NAMALWA (cell line): ENCODE measurements at places on chromosomes 11 and 22.

DNA sequence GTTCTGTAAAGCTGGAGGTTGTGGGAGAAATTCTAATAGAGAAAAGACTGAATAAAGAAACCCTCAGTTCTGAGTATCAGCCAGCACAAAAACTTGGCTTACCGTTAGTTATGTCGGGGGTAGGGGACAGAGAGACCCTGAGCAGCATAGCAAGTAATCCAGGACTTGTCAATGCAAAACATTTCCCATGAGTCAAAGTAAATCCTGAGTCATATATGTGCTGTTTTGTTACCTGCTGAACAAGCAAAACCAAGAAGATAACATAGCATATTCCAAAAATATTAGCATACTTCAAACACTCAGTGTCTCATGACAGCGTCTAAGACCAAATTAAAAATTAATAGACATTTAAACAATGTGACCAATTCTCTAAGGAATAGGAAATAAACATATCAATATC is 75.1 kb upstream of the LUZP2 start:
- no peak for DNase-seq

GRCh38 chr11:21018248-21018647 is 348.9 kb downstream of the NELL1 start:
- no peak for DNase-seq

DNA sequence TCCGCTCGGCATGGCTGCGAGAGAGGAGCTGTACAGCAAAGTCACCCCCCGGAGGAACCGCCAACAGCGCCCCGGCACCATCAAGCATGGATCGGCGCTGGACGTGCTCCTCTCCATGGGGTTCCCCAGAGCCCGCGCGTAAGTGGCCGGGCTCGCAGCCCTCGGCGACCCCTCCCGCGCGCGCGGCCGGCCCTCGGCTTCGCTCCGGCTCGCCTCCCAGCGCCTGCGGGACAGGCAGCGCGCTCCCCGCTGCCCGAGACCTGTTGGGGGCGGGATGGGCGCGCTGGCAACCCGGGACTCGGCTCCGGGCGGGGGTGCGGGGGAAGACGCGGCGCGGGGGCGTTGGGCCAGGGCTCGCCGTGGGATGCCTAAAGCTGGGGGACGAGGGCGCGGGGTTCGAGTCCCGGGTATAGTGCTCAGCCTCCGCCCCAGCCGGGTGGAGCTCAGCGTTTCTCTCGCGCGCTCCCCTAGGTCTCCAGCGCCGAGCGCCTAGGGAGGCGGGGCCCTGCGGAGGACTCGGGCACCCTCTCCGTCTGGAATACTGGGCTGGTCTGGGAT is 630 bp downstream of the UBASH3B start:
- DNase-seq = peak; percentile 57

DNA sequence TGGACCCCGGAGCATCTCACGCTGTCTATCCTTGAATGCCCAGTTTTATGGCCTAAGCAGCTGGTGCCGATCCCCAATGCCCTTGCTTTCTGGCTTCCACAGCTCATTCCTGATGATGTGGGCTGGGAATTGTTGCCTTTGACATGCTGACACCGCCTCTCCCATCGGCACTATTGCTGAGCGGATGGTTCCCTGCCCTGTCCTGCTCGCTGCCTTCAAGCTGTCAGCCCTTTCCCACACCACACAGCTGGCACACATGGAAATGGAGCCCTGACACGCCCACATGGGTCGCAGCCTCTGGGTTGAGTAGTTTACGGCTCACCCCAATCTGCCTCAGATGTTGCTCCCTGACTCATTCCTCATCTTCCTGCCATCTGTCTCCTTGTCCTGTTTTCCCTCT is 110.2 kb upstream of the SESN3 start:
- no peak for DNase-seq

- DNase-seq = no peak
Observed at GRCh38 chr11:107014871-107015270, 3.4 kb downstream of the GUCY1A2 start.

DNA sequence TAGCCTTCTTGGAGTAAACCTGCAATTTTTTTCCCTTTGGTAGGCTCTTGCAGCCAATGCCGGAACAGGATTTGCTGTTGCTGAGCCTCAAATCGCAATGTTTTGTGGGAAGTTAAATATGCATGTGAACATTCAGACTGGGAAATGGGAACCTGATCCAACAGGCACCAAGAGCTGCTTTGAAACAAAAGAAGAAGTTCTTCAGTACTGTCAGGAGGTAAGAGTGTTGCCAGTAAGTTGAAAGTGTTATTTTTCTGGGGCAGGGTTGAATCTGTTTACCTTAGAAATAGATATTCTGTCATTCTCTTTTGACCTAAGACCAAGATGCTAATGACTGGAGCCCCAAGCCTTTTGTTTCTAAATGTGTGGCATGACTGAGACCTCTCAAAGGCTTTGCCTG is 39.7 kb downstream of the APLP2 start:
- no peak for DNase-seq
